ENCODE measurements at places on chromosomes 2 and 18.
A peak's percentile ranks its signal among the peaks of the same experiment; 100 is the strongest.

- no peak for DNase-seq
Measured at GRCh38 chr18:79866889-79867574, 69.3 kb downstream of the KCNG2 start.

DNA sequence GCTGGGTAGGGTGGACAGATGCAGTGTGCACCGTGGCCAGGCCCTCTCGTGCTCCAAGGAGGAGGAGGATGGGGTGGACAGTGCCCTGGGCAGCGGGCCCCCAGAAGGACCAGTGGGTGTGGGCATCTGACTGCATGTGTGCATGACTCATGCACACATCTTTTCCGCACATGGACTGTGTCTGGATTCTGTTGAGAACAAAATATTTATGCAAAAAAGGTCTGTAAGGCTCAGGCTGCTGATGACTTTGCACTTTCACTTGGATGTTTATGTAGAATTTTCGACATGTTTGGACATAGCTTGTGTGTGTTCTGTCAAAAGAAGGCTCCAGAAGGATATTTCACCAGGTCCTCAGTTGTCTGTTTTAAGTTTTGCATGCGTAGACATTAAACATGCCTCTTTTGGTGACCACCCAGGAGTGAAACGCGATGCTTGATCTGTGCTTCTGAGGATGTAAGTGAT lies 45.6 kb downstream of the MTCL1 start:
- DNase-seq: no peak

- no peak for DNase-seq
Measured at GRCh38 chr2:148944536-148944935, 69.5 kb downstream of the KIF5C start.

- no peak for DNase-seq
Measured at GRCh38 chr2:187338679-187339121, 109.4 kb downstream of the CALCRL start.

DNA sequence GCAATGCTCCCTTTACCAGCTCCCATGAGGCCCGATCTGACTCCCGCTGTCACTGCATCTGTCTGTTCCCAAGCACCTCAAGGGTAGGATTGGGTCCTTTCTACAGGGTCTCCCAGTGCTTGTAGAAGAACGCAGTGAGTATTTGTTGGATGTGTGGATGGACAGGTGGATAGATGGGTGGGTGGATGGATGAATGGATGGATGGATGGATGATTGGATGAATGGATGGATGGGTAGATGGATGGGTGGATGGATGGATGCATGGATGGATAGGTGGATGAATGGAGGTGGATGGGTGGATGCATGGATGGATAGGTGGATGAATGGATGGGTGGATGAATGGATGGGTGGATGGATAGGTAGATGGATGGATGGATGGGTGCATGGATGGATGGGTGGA lies 91.6 kb downstream of the HS1BP3 start:
- DNase-seq: no peak

- peak; percentile 90 for DNase-seq
Measured at GRCh38 chr2:238285653-238286082, 2.7 kb downstream of the PER2 start.

DNA sequence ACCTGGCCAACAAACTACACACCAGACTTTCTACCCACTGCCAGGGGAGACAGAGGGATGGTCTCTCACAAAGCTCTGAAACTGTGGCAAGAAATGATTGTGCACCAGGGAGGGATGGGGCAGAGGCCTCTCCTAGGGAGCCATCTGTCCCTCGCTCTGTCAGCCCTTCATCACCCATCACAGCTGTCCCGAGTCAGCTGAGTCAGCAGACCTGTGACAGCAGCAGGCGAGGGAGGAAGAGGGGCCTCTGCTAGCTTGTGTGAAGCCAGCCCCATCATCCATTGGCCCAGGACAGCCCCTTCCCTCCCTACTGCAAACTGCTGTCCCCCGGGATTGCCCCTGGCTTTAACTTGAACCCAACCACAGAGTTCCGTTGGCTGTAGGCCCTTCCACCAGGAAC lies 5.0 kb downstream of the SH2D6 start:
- no peak for DNase-seq

GRCh38 chr2:131132729-131133128 lies 27.6 kb downstream of the PLEKHB2 start:
- DNase-seq: no peak

DNA sequence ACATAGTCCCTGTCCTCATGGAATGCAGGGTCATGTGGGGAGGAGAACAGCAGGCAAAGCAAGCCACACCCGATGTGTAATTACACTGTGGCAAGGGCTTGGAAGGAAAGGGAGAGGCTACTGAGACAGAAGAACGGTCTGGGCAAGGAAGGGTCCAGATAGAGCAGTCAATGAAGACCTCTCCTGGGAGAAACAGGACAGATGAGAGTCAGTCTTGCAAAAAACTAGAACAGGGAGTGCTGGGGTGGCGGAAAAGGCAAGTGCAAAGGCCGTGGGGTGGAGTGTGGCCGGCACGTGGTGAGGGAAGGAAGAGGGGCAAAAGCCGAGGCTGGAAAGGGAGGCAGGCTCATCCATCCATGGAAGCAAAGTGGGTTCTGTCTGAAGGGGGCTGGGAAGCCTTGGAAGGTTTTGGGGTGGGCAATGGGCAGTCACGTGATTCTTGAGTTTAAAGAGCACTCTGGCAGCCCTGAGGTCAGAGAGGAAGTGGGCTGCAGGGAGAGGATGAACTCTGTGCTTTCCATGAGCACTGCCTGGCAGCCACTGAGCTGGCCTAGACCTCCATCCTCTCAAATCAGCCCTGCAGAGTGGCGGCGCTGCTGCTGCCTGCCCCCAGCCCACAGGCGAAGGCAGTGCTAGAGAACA lies 182.2 kb downstream of the INHBB start:
- DNase-seq: no peak
